Fibroblast of lung (primary cell): ENCODE measurements at places on chromosomes 6 and 20. TPM values are rescaled to one million over a fixed set of nuclear protein-coding genes. Genes with fewer than 3 reads are reported as not detected.
A peak's percentile ranks its signal among the peaks of the same experiment; 100 is the strongest.

GRCh38 chr6:14713008-14713960 lies 532.6 kb upstream of the JARID2 start:
- H3K27me3 ChIP-seq: no peaks in the 10 kb centered on the region
- H3K36me3 ChIP-seq: no peaks in the 10 kb centered on the region
- no peak overlapping the region for H3K4me3 ChIP-seq
- peaks cover 11% of the 10 kb centered on the region for H3K4me1 ChIP-seq
- peak overlapping the region; percentile 86 for H3K27ac ChIP-seq

- no peak overlapping the region for H3K27ac ChIP-seq
- no peaks in the 10 kb centered on the region for H3K27me3 ChIP-seq
- H3K4me3 ChIP-seq: no peak overlapping the region
- DNase-seq: no peak
These were observed 39.1 kb upstream of the SGK1 start for GRCh38 chr6:134357022-134357487.

DNA sequence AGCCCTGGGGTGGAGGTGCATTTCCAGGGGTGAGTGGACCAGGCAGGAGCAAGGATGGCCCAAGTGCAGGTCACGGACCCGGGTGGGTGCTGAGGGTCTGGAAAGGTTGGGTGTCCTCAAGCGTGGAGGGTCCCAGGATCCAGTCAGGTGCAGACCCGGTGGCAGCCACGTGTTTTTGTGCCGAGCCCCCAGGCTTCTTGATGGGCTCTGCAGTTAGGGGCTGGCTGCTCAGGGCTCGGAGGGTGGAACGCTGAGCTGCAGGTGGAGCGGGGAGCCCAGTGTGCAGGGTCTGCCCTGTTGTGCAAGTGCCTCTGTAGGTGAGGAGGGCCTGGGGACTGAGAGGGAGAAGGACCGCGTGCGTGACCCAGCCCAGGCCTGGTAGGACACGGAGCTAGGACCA lies 70.9 kb upstream of the HLA-E start:
- H3K36me3 ChIP-seq: no peaks in the 10 kb centered on the region
- H3K4me3 ChIP-seq: no peak overlapping the region

GRCh38 chr6:34246563-34247391 lies 2.0 kb downstream of the SMIM29 start:
- DNase-seq: no peak
- H3K36me3 ChIP-seq: peaks cover 12% of the 10 kb centered on the region
- peak overlapping the region; percentile 49 for H3K27ac ChIP-seq

GRCh38 chr20:51966296-51966971 lies 164.1 kb upstream of the SALL4 start:
- H3K27ac ChIP-seq: no peak overlapping the region
- no peak overlapping the region for H3K4me3 ChIP-seq
- no peaks in the 10 kb centered on the region for H3K4me1 ChIP-seq
- DNase-seq: peak; percentile 78

DNA sequence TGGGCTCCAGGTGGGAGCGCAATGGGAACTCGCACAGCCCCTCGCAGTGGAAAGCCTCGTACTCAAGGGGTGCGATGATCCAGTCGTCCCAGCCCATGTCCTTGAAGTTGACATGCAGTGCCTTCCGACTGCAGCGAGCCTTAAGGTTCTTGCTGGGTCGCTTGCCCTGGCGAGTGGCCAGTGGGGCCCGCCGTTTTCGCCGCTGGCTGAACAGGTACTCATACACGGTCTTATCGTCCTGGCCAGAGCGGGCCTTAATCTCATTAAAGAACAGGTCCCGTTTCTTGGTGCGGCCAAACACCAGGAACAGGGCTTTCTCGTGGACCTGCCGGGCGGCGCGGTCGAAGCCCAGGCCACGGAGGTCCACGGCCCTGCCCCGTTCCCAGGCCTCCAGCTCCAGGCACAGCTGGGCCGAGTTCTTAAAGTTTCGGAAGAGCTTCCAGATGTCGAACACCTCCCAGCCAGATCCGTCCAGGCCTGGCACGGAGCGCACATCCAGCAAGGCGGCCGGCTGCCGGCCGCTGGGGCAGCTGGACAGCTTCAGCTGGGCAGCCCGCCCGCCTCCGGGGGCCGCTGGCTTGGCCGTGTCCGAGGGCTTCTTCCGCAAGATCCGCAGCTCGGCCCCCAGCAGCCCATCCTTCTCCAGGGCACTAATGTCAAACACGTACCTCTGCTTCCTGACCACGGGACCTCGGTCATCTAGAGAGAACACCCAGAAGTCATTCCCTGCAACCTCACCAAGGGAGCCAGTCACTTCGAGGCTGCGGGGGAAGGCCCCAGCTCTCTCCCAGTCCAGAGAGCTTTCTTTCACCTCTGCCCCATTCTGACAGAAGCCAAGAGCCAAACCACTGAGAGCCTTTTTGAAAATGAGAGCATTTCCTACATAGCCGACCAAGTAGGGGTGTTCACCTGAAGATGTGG lies 3.7 kb downstream of the GDF5 start:
- H3K27me3 ChIP-seq: no peaks in the 10 kb centered on the region
- DNase-seq: peak; percentile 79
- H3K4me3 ChIP-seq: peak overlapping the region; percentile 44
- peak overlapping the region; percentile 29 for H3K27ac ChIP-seq

GRCh38 chr6:1850121-1850839 lies 240.6 kb downstream of the FOXC1 start:
- H3K27ac ChIP-seq: no peak overlapping the region
- no peak overlapping the region for H3K4me3 ChIP-seq
- H3K4me1 ChIP-seq: no peaks in the 10 kb centered on the region
- H3K36me3 ChIP-seq: no peaks in the 10 kb centered on the region
- no peaks in the 10 kb centered on the region for H3K27me3 ChIP-seq
- DNase-seq: no peak

GRCh38 chr6:49110916-49111315 lies 352.1 kb downstream of the MMUT start:
- no peaks in the 10 kb centered on the region for H3K4me1 ChIP-seq
- no peaks in the 10 kb centered on the region for H3K27me3 ChIP-seq
- H3K36me3 ChIP-seq: no peaks in the 10 kb centered on the region
- H3K27ac ChIP-seq: no peak overlapping the region
- no peak overlapping the region for H3K4me3 ChIP-seq

DNA sequence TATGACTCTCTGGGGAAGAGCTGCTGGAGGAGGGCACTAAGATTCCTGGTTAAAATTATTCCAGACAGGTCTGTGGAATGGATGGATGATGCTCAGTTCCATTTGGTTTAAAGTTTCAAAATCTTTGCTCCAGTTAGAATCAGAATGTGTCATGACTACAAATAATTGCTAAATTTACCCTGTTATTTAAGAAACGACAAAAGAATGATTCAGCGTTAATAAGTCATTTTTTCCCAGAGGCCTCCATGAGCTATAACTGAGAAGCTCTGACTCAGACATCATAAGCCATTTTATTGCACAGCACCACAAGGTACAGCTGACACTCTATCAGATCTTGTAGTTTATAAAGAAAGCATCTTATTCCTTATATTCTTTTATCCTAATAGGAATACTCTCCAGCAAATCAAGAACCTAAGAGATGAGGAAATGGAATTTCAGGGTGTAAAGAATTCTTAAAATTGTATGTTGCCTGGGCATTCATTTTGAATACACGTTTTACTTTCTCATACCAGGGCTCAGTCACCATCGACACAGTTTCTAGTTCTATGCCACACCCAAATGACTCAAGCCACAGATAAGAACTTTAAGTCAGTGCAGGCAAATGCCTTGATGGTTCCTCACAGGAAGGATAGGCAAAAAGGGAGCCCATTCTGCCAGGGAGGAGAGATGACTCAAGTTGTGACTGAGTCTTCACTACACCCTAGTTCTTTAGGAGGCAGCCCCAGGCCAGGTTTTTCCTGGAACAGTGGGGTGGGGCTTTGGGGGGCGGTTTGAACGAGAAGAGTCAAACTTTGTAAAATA lies 636.0 kb downstream of the MMUT start:
- no peaks in the 10 kb centered on the region for H3K27me3 ChIP-seq
- peaks cover 6% of the 10 kb centered on the region for H3K4me1 ChIP-seq
- H3K36me3 ChIP-seq: no peaks in the 10 kb centered on the region

DNA sequence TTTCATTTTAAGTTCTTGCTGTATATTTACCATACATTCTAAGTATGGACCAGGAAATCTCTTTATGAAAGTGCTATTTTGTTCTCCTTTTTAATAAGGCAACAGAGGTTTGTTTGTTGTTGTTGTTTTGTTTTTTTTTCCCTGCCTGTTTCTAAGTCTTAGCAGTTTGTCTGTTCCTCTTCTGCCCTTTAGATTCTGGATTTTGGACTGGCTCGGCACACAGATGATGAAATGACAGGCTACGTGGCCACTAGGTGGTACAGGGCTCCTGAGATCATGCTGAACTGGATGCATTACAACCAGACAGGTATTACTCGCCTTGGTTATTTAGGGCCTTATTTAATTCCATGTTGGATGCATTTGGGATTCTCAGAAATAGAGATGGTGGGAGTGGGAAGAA lies 48.0 kb downstream of the MAPK14 start:
- H3K4me1 ChIP-seq: no peaks in the 10 kb centered on the region
- H3K36me3 ChIP-seq: peaks cover 4% of the 10 kb centered on the region
- no peak overlapping the region for H3K4me3 ChIP-seq
- no peaks in the 10 kb centered on the region for H3K27me3 ChIP-seq
- no peak for DNase-seq

GRCh38 chr6:154673919-154674318 lies 59.3 kb upstream of the SCAF8 start:
- H3K36me3 ChIP-seq: no peaks in the 10 kb centered on the region
- H3K4me1 ChIP-seq: no peaks in the 10 kb centered on the region
- H3K4me3 ChIP-seq: no peak overlapping the region
- DNase-seq: no peak

DNA sequence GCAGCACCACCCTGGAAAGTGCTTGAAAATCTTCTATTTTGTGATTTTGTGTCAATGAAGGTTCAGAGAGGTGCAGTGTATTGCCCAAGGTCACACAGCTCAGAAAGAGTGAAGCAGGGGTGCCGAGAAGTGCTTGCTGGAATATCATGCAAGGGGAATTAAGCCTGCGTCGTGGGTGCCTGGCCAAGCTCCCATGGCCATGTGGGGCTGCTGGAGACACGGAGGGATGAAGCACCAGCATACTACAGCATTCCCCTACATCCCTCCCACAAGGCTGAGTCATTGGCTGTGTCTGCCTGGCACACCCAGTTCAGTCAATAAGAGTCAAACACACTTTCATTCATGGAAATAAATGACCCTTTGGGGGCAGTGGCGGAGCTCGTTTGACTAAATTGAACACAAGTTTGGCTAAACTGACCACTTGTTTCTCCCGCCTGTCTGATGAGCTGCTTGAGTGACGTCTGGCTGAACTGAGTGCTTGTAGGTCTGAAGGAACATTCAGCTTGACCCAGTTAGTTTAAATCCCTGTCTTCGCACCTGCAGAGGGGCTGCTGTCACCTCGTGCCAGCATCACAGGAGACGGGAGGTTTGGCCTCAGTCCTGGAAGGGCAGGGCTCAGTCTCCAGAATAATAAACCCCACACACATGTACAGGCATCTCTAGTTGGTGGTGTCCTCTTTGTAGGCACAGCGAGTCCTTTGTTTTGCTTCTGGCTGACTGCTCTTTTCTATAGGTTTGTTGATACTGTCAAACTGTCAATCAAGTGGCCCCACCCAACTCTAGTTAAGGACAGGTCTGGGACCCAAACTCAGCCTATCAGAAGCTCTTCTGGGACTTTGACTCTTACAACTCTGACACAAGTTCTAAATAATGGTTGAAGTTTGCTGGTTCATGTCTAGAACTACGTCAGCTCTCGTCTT lies 8.4 kb upstream of the TGM2 start:
- peaks cover 22% of the 10 kb centered on the region for H3K4me1 ChIP-seq
- H3K27ac ChIP-seq: peak overlapping the region; percentile 19
- no peaks in the 10 kb centered on the region for H3K27me3 ChIP-seq

DNA sequence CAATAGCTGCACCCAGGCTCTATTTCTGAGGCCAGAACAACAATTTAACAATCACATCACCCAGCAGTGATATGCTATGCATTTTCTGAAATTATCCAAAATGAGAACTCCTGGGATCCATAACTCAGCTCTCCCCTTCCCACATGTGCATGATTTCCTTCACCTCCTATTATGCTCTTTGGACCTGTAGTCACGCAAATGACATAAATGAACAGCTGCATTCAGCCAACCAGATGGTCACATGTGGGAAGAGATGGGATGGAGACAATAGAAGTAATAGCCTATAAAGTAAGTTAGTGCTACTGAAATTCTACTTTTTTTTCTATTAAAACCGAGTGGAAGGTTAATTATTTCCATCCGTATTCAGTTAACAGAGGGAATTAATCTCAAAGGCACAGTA lies 662.1 kb upstream of the ID4 start:
- H3K4me1 ChIP-seq: no peaks in the 10 kb centered on the region
- no peak overlapping the region for H3K27ac ChIP-seq
- H3K36me3 ChIP-seq: no peaks in the 10 kb centered on the region
- DNase-seq: no peak
- H3K4me3 ChIP-seq: no peak overlapping the region

GRCh38 chr6:34990971-34991560 lies 102.0 kb downstream of the ANKS1A start:
- H3K4me3 ChIP-seq: no peak overlapping the region
- H3K36me3 ChIP-seq: no peaks in the 10 kb centered on the region
- no peak overlapping the region for H3K27ac ChIP-seq
- H3K27me3 ChIP-seq: no peaks in the 10 kb centered on the region
- peak; percentile 85 for DNase-seq

DNA sequence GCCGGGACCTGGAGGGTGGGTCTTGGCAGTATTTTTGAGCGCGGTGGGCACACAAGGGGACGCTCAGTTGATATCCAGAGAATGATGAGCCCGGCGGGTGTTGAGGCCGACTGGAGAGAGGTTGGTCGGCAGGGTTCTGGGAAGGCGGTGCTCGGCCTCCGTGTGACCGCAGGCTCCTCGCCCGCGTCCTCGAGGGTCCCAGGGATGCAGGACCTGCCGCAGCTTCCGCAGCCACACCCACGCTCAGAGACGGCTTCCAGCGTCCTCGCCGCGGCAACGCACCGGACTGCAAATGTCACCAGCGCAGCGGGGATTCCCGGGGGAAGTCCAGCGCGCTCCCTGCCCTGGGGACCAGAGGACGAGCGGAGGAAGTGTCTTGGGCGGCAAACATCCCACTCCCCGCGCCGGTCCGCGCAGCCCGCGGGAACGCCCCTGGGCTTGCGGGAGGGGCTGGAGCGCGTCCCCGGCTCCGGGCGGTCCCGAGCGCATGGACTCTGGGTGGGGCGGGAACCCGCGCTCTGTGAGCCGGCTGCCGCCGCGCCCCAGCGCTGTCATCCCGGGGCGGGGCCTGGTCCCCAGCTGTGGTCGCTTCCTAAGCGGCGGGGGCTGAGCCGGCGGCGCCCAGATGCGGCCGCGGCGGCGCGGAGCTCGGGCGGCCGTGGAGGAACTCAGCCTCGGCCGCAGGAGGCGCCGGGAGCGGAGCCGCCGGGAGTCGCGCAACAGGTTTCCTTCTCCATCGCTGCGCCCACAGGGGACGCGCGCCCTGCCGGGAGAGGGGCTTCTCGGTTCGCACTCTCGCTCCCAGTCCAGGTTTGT lies at the start of gene STX11:
Gene STX11 (plus strand): TSS at position 624 of the 816 bp plus-strand sequence. CDS start 36,111 bp downstream, outside the sequence.
- DNase-seq: peak; percentile 20
- no peaks in the 10 kb centered on the region for H3K27me3 ChIP-seq
- no peaks in the 10 kb centered on the region for H3K36me3 ChIP-seq
- no peaks in the 10 kb centered on the region for H3K4me1 ChIP-seq
- H3K27ac ChIP-seq: no peak within 1 kb of the TSS
- peak within 1 kb of the TSS; percentile 69 for H3K4me3 ChIP-seq

- H3K27me3 ChIP-seq: no peaks in the 10 kb centered on the region
- H3K36me3 ChIP-seq: no peaks in the 10 kb centered on the region
- H3K4me1 ChIP-seq: no peaks in the 10 kb centered on the region
- H3K4me3 ChIP-seq: no peak overlapping the region
These were observed 708.8 kb downstream of the DHX35 start for GRCh38 chr20:39670988-39671387.

The C6orf163 gene
- 1.8 and 2.8 TPM in 2 replicates for total RNA-seq

The TAAR6 gene
- total RNA-seq: not detected in 2 replicates

The TDRD6 gene
- total RNA-seq: 0.26 and 0.33 TPM in 2 replicates

The LHFPL5 gene
- not detected in 2 replicates for total RNA-seq

The MMS22L gene
- total RNA-seq: 6.2 and 11.1 TPM in 2 replicates

The SIRPD gene
- not detected in 2 replicates for total RNA-seq

The MUC22 gene
- not detected in 2 replicates for total RNA-seq

The PHIP gene
- total RNA-seq: 23.1 and 26.1 TPM in 2 replicates

The FNDC1 gene
- under 0.01 TPM in 2 replicates for total RNA-seq
